ENCODE measurements at places on chromosomes 13 and 19. TPM values are rescaled to one million over a fixed set of nuclear protein-coding genes. Genes with fewer than 3 reads are reported as not detected.

The PEPD gene
- total RNA-seq = 40.1 TPM

The CYP2S1 gene
- total RNA-seq = 0.45 TPM

The ZNF534 gene
- total RNA-seq = not detected

The LTBP4 gene
- total RNA-seq = 33.5 TPM

The MYPOP gene
- total RNA-seq = 2.8 TPM

The MYH14 gene
- total RNA-seq = 0.49 TPM

The KANK2 gene
- 12.6 TPM for total RNA-seq

The IZUMO2 gene
- not detected for total RNA-seq

The GNA15 gene
- total RNA-seq = 1.3 TPM

The CBARP gene
- 5.0 TPM for total RNA-seq

The CGB3 gene
- not detected for total RNA-seq

The ZNF541 gene
- 0.24 TPM for total RNA-seq

The ACP7 gene
- not detected for total RNA-seq

The FAM216B gene
- total RNA-seq = 11.2 TPM

The AP1M2 gene
- total RNA-seq = not detected

The RPS19 gene
- 3,590 TPM for total RNA-seq

The GPR108 gene
- 25.6 TPM for total RNA-seq

The FOSB gene
- 2.7 TPM for total RNA-seq

The GARIN5A gene
- 2.1 TPM for total RNA-seq

The PSG1 gene
- 0.86 TPM for total RNA-seq

The BCL3 gene
- 1.2 TPM for total RNA-seq

The ZNF442 gene
- 0.93 TPM for total RNA-seq

The KLF2 gene
- total RNA-seq = 1.3 TPM

The LILRB5 gene
- 0.20 TPM for total RNA-seq

The EDDM13 gene
- 2.7 TPM for total RNA-seq

The OLFM2 gene
- 43.4 TPM for total RNA-seq

The ZSCAN18 gene
- 138 TPM for total RNA-seq

The CERS1 gene
- 15.0 TPM for total RNA-seq

The PNMA8B gene
- total RNA-seq = 1.2 TPM

The PRODH2 gene
- not detected for total RNA-seq

The TRIM13 gene
- 27.9 TPM for total RNA-seq

The CKM gene
- total RNA-seq = 0.11 TPM

The HRC gene
- total RNA-seq = 55.7 TPM

The EPS8L1 gene
- total RNA-seq = 4.7 TPM

The FBL gene
- 78.7 TPM for total RNA-seq

The CD79A gene
- 0.33 TPM for total RNA-seq

The CYP2F1 gene
- 1.4 TPM for total RNA-seq

The APC2 gene
- total RNA-seq = 0.67 TPM

The ZNF121 gene
- total RNA-seq = 55.0 TPM

The SLITRK5 gene
- total RNA-seq = 2.3 TPM

The PLK5 gene
- 0.27 TPM for total RNA-seq

The KLK3 gene
- total RNA-seq = not detected

The WTIP gene
- 1.2 TPM for total RNA-seq

The ACOD1 gene
- not detected for total RNA-seq

The B3GNT8 gene
- 1.1 TPM for total RNA-seq

The SOX21 gene
- 10.2 TPM for total RNA-seq

The ICAM5 gene
- total RNA-seq = 2.4 TPM

The C1QTNF9 gene
- total RNA-seq = not detected

The OR7D2 gene
- total RNA-seq = not detected

The NR2F6 gene
- total RNA-seq = 15.7 TPM

The CNMD gene
- total RNA-seq = 0.27 TPM

The PTPRH gene
- total RNA-seq = 22.9 TPM

The WDR87 gene
- 0.26 TPM for total RNA-seq

The KLK15 gene
- not detected for total RNA-seq

The ZNF730 gene
- total RNA-seq = 7.1 TPM

The CBY2 gene
- total RNA-seq = 0.52 TPM

The CYP2A6 gene
- 0.16 TPM for total RNA-seq

Data from motor neuron (in vitro differentiated cells).